Endothelial cell of umbilical vein (primary cell): ENCODE measurements at places on chromosomes 1 and 21. TPM values are rescaled to one million over a fixed set of nuclear protein-coding genes. Genes with fewer than 3 reads are reported as not detected.

DNA sequence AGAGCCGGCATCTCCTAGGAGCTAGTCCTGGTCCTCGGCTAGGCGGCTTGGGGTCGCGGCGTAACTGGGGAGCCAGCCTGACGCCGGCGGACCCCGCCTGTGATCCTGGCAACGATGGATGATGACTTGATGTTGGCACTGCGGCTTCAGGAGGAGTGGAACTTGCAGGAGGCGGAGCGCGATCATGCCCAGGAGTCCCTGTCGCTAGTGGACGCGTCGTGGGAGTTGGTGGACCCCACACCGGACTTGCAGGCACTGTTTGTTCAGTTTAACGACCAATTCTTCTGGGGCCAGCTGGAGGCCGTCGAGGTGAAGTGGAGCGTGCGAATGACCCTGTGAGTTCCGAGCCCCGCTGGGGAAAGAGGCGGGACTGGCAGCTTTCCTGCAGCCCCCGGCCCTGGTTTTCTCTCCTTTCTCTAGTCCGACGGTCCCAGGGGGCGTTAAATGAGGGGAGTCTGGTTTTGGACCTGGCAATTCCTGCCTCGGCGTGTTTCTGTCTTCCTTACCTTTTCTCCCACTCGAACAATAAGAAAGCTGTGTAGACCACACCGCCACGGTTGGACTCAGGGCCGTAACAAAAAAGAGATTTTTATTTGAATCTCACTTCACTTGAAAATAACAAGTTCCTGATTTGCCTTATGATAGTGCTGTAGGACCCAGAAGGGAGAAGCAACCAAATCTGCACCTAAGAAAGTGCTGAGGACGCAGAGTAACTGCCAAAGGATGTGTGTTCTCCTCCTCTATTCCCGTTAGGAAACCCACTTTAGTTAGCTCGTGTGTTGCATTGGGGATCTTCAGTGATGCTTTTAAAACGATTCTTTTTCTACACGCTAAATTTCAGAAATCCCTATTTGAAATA is at the start of gene SPRTN:
Gene SPRTN (plus strand): TSS at position 24 of the 859 bp plus-strand sequence. CDS start 91 bp downstream, at position 115.
- peak within 1 kb of the TSS; percentile 90 for H3K27ac ChIP-seq
- peak within 1 kb of the TSS; percentile 89 for H3K4me3 ChIP-seq
- H3K36me3 ChIP-seq: peaks cover under 1% of the 10 kb centered on the region
- H3K27me3 ChIP-seq: no peaks in the 10 kb centered on the region

DFFA gene
- 21.0 and 30.0 TPM in 2 replicates for polyA plus RNA-seq

RHBDL2 gene
- 0.06 and 0.11 TPM in 2 replicates for polyA plus RNA-seq

DNA sequence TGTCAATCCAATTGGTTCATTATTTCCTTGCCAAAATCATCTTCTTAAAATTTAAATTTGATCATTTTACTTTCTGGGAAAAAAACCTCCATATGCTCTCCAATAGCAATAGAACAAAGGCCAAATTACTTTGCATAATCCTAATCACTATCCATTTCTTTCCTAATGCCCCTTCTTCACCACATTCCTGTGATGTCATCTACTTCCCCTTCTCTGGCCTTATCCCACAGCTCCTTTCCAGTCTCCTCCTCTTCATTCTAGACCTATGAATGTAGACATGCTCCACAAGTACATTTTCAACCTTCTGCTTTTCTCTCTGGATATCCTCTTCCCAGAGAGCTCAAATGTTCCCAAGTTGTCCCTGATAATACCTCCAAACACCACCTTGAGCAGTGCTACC is 216.6 kb downstream of the MRPL39 start:
- no peak overlapping the region for H3K27ac ChIP-seq
- no peak for DNase-seq
- no peak overlapping the region for H3K4me3 ChIP-seq
- H3K4me1 ChIP-seq: no peaks in the 10 kb centered on the region
- no peaks in the 10 kb centered on the region for H3K27me3 ChIP-seq

SPATA17 gene
- polyA plus RNA-seq: not detected in 2 replicates

DNA sequence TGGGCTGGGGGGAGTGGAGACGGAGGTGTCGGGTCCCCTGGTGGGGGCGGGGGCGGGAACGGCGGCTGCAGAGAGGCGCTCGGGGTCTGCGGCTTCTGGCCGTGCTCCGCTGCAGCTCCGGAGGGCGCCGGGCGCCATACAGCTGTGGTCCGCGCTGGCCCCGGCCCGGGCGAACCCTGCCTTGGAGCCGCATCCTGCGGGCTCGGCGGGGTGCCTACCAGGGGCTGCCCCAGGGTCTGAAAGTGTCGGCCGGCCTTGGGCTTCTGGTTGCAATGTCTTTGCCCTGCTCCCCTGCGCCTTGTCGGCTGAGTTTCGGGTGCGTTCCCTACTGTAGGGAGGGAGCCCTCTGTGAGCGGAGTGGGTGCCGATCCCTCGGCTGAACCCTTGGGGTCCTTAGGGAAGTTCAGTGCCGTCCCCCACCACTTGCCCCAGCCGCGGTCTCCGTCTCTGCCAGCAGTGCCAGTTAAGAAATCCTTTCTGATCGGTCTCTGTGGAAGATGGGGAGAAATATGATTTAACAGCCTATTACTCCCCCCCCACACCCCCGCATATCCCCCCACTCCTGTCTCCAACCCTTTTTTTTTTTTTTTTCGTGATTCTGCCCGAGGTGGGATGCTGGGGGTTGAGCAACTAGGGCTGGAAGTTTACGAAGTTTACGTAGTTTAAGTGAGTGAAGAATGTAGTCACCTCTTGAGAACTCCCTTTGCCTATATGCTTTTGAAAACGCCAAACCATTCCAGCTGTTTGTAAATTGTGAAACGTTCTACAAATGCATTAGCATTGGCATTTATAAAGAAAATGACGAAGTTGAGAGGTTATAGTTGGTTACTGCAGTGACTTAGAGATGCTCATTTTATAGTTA is 588 bp downstream of the NEXN start:
- H3K36me3 ChIP-seq: no peaks in the 10 kb centered on the region
- peak overlapping the region; percentile 96 for H3K27ac ChIP-seq
- H3K4me1 ChIP-seq: peaks cover 19% of the 10 kb centered on the region
- peak; percentile 76 for DNase-seq
- H3K27me3 ChIP-seq: no peaks in the 10 kb centered on the region
- H3K4me3 ChIP-seq: peak overlapping the region; percentile 88

DNA sequence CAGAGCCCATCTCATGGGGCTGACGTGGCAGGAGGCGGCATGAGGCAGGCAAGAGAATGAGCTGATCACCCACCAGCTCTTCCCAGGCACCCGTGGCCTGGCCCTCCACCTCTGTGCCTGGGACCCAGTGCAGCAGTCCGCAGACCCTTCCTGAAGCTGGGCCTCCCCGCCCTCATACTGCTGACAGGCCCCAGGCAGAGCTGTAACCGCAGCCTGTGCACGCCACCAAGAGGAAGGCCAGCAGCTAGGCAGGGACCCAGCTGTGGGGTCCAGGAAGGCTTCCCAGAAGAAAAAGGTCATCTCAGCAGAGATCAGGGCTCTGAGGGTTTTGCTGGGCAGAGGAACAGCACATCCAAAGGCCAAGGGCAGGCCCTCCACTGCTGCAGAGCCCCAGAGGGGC is 9.8 kb upstream of the MTFR1L start:
- H3K27me3 ChIP-seq: no peaks in the 10 kb centered on the region
- H3K4me3 ChIP-seq: no peak overlapping the region
- DNase-seq: no peak
- H3K36me3 ChIP-seq: peaks cover 58% of the 10 kb centered on the region
- H3K27ac ChIP-seq: no peak overlapping the region

DNA sequence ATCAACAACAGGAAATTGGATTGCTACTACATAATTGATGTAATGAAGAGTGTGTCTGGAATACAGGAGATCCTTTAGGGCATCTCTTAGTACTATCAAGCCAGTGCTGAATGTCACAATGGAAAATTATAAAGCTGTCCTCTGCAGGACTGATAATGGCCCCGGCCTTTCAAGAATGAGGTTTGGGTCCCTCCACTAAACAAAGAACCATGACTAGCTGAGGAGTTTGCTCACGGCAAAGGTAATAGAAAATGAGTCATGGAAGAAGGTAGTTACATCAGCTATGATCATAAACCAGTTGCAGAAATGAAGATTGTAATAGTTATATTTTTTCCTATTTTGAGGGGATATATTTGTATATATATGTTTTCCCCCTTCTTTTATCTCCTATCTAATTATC is 145.8 kb downstream of the KCNJ6 start:
- no peak overlapping the region for H3K27ac ChIP-seq
- no peaks in the 10 kb centered on the region for H3K27me3 ChIP-seq
- no peaks in the 10 kb centered on the region for H3K4me1 ChIP-seq
- H3K36me3 ChIP-seq: no peaks in the 10 kb centered on the region
- no peak overlapping the region for H3K4me3 ChIP-seq

GRCh38 chr1:202664083-202664482 is 46.2 kb downstream of the SYT2 start:
- H3K4me3 ChIP-seq: no peak overlapping the region
- H3K27me3 ChIP-seq: peaks cover 5% of the 10 kb centered on the region
- DNase-seq: peak; percentile 44
- no peak overlapping the region for H3K27ac ChIP-seq
- H3K4me1 ChIP-seq: peaks cover 6% of the 10 kb centered on the region
- H3K36me3 ChIP-seq: no peaks in the 10 kb centered on the region

TLR5 gene
- 0.11 and 0.25 TPM in 2 replicates for polyA plus RNA-seq

E2F2 gene
- polyA plus RNA-seq: 0.83 and 1.1 TPM in 2 replicates

S100A12 gene
- polyA plus RNA-seq: not detected in 2 replicates

GRCh38 chr1:204154568-204155255 is 2.9 kb upstream of the ETNK2 start:
- DNase-seq: no peak
- no peaks in the 10 kb centered on the region for H3K36me3 ChIP-seq
- H3K27ac ChIP-seq: no peak overlapping the region
- peaks cover 5% of the 10 kb centered on the region for H3K4me1 ChIP-seq

OR2L8 gene
- not detected in 2 replicates for polyA plus RNA-seq

DNA sequence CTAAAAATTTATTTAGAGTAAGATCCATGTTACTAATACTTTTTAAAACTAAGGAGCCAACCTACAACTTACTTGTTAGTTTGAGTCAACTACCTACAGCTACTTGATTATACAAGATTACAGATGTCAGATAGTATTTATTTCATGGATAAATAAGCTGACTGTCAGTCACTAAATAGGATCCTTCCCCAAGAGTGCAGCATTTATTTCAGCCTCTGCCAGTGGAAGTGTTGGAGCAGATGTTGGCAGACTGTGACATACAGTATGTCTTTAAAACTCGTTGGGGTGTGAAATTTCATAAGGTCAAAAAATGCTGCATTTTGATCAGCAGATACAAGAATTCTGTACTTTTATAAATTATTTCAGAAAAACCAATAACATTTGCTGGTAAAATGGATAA is 156.2 kb downstream of the AKT3 start:
- peaks cover 2% of the 10 kb centered on the region for H3K36me3 ChIP-seq
- no peak overlapping the region for H3K4me3 ChIP-seq
- peaks cover 5% of the 10 kb centered on the region for H3K4me1 ChIP-seq

S100A7A gene
- polyA plus RNA-seq: not detected in 2 replicates

DNA sequence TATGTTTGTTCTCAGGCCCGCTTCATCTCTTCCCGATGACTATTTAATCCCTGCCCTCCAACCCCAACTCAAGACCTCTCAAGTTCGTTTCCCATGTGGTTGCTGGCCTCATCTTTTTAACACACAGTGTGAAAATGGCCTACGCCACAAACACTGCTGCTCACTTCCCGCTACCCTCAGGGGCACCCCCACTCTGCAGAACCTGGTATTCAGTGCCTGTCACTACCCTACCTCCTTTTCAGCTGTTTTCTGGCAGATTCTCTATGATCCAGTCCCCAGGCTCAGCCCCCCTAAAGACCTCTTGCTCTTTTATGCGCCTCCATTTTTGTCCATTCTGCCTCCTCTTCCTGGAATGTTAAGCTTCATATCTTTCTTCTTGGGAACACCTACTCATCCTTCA is 152.6 kb upstream of the C1orf174 start:
- H3K4me3 ChIP-seq: no peak overlapping the region
- no peaks in the 10 kb centered on the region for H3K4me1 ChIP-seq
- no peak for DNase-seq

CRABP2 gene
- 0.21 and 0.32 TPM in 2 replicates for polyA plus RNA-seq

DNA sequence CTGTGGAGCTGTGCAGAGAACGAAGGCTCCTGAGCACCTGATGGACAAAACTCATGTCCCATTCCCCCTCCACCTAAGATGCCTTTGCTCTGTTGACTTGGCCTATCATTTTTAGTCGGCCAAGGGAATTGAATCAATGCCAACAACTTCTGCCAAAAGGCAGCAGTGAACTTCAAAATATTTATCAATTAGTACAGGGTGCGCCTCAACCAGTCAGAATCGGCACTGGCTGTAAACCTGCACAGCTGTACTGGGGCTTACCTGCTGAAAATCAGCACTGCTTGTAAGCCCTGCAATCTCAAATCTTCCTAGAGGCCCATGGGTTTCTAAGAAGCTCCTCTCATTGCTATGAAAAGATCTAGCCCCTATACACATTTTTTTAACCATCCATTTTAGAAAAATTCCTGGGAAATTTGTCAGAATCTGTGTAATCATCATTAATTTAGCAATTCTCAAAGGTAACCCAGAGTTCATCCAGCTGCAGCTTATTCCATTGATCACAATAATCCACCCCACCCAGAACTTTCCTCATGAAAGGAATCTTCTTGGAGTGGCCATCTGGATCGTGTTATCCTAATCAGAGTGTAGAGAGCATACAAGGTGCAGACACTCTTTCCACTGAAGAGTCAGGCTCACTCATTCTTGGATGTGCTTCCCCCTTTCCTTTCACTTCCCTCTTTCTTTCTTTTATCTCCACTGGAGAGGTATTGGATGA is 40.2 kb downstream of the ADAMTS1 start:
- no peak for DNase-seq
- no peak overlapping the region for H3K27ac ChIP-seq
- no peak overlapping the region for H3K4me3 ChIP-seq
- H3K36me3 ChIP-seq: no peaks in the 10 kb centered on the region

DNA sequence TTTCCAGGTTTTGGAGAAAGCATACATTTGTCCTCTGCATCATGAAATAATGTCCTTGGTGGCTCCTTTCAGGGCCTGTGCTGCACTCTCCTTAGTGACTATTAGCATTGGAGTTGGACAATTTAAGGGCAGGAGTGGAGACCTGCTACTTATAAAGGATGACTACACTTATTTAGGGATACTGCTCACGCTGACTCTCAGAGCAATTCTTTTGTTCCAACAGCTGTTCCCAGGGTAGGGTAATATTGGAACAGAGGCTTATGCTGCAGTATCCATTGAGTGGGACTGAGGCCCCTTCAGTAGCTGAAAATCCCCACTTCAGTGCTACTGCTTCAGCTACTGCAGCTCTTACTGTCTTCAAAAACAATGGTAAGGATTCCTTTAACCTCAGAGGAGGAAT is 84.6 kb downstream of the GPR88 start:
- peak overlapping the region; percentile 3 for H3K27ac ChIP-seq
- H3K4me3 ChIP-seq: no peak overlapping the region
- H3K27me3 ChIP-seq: no peaks in the 10 kb centered on the region
- no peaks in the 10 kb centered on the region for H3K36me3 ChIP-seq
- no peak for DNase-seq

- peaks cover 10% of the 10 kb centered on the region for H3K4me1 ChIP-seq
- no peak for DNase-seq
- no peak overlapping the region for H3K27ac ChIP-seq
- no peak overlapping the region for H3K4me3 ChIP-seq
These were observed 37.0 kb upstream of the POFUT2 start for GRCh38 chr21:45324489-45325205.

- no peak for DNase-seq
- no peak overlapping the region for H3K27ac ChIP-seq
These were observed 701.8 kb upstream of the CXADR start for GRCh38 chr21:16811011-16811410.

DNA sequence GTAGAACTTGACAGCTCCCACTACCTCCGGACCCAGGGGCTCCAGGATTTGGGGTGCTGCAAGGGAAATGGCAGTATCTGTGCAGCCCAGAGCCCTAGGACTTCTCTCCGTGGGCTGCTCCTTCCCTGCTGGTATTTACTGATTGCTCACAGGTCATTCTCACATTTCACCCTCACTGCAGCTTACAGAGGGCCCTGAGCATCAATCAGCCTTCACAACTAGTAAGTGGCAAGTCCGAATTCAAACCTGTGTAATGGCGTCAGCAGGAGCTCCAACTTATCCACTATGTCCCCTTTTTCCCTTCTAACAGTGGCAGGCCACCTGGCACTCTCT is 32.4 kb downstream of the PIK3C2B start:
- no peak overlapping the region for H3K4me3 ChIP-seq
- DNase-seq: no peak
- peaks cover 21% of the 10 kb centered on the region for H3K36me3 ChIP-seq
